Activated T-helper 1 cell treated with anti-CD3 and anti-CD28 coated beads, Interleukin-2, amount 50 U/mL, for 16 hours (primary cell): ENCODE measurements at places on chromosomes 6 and 20.

- DNase-seq = no peak
Observed at GRCh38 chr6:117545161-117545595, 57.1 kb downstream of the GOPC start.

- no peak for DNase-seq
Observed at GRCh38 chr6:23522792-23523547, 603.0 kb upstream of the NRSN1 start.

DNA sequence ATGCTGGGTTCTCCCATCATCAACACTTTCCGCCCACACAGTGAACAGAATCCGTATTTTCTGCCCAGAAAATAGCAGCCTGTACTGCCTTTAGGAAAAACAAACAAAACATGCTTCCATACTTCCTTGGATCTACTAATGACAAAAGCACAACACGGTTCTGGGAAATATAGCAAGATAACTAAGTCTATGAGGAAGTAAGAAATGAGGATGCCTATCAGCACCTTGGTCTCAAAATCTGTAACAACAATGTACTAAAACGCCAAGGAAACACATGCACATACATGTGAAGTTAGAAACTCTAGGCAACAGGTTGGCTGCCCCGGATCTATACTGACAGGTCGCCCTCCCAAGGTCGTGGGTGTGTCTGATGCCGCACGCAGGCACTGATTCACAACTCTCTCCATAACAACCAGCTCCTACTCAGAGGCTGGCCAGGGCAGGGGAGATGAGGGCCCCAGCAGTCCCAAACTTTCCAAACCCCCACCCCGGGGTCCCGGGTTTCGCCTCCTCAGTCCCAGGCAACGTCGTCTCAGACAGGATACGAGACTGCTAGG is 710 bp downstream of the BTBD9 start:
- DNase-seq = peak; percentile 40

DNA sequence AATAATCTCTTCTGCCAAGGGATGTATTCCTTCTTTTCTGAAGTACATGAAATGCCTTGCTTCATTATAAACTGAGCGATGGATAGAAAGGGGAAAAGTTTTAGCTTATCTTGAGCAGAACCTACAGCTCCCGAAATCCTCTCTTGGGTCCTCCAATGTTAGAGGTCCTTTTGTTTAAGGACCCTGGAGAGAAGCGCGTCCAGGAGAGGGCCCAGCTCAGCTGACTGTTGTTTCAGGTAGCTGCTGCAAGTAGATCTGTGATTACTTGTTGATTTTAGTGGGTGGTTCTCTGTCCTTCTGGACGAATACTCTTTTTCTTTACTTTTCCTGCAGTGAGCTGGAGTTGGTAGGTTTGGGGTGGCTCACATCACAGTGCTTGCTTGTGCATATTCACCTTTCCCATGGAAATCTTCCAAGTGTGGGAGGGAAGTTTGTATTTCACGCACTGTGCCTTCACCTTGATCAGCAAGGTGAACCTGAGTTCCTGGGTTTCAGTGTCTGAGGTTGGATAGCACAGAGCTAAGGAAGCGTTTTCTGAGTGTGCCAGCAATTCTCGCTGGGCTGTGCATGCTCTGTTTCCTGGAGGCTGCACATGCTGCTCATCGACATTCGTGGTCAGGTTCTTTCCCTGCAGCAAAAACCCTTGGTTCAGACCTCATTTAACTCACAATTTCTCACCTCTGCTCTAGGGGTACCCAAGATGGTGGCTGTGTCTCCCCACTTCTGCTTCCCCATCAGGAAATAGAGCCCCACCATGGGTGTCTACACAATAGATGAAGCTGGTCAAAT is 176.3 kb downstream of the JARID2 start:
- DNase-seq = no peak

GRCh38 chr6:13194852-13195251 is 133.5 kb downstream of the TBC1D7 start:
- DNase-seq = no peak

DNA sequence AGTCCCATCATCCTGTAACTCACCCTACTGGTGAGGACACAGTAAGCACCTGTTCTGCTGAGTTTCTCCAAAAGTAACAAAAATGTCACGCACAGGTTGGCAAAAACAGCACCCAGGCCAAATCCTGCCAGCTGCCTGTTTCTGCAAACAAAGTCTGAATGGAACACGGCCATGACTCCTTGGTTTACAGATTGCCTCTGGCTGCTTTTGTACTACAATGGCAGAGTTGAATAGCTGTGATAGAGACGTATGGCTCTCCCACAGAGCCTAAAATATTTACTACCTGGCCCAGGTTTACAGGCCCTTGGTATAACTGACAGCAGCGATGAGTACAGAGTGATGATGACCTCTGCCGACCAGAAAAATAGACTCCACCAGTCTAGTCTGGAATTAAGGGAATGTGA is 52.6 kb downstream of the CNKSR3 start:
- DNase-seq = no peak
